RWPE1 (cell line): ENCODE measurements at places on chromosomes 3 and 15.

- DNase-seq = no peak
These were observed 14.9 kb upstream of the AEN start for GRCh38 chr15:88606070-88606794.

GRCh38 chr3:10716964-10717363 lies 99.1 kb upstream of the SLC6A11 start:
- no peak for DNase-seq

DNA sequence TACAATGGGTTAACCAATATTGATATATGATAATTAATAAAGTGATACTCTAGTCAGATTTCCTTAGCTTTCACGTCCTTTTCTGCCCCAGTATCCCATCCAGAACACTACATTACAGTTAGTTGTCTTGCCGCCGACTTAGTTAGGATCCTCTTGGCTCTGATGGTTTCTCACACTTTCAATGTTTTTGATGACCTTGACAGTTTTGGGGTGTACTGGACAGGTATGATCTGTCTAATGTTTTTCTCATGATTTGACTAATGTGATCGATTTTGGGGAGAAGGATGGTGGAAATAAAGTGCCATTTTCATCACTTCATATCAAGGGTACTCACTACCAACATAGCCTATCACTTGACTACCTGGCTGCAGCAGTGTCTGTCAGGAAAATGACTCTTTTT lies 245.0 kb upstream of the TMC3 start:
- DNase-seq = no peak

- DNase-seq = peak; percentile 34
These were observed 830 bp downstream of the SEMA4B start for GRCh38 chr15:90201944-90202375.

DNA sequence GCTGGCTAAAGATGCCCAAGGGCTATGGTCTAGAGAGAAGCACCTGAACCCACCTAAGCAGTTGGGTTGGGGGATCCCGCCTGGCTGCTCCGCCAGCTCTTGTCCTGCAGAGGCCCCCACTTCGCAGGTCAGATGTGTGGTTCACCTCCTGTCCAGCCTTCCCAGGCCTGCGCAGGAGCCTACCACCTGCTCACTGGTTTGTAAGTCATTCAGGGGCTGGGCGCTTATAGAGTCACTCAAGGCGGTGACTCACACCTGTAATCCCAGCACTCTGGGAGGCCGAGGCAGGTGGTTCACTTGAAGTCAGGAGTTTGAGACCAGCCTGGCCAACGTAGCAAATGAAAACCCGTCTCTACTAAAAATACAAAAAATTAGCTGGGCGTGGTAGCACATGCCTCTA lies 3.9 kb upstream of the FURIN start:
- no peak for DNase-seq

GRCh38 chr3:72821161-72821781 lies 27.0 kb downstream of the SHQ1 start:
- DNase-seq = no peak

- no peak for DNase-seq
These were observed 5.9 kb downstream of the CPEB1 start for GRCh38 chr15:82641129-82641798.

- no peak for DNase-seq
These were observed 172.4 kb upstream of the SLC2A2 start for GRCh38 chr3:171198781-171199472.

DNA sequence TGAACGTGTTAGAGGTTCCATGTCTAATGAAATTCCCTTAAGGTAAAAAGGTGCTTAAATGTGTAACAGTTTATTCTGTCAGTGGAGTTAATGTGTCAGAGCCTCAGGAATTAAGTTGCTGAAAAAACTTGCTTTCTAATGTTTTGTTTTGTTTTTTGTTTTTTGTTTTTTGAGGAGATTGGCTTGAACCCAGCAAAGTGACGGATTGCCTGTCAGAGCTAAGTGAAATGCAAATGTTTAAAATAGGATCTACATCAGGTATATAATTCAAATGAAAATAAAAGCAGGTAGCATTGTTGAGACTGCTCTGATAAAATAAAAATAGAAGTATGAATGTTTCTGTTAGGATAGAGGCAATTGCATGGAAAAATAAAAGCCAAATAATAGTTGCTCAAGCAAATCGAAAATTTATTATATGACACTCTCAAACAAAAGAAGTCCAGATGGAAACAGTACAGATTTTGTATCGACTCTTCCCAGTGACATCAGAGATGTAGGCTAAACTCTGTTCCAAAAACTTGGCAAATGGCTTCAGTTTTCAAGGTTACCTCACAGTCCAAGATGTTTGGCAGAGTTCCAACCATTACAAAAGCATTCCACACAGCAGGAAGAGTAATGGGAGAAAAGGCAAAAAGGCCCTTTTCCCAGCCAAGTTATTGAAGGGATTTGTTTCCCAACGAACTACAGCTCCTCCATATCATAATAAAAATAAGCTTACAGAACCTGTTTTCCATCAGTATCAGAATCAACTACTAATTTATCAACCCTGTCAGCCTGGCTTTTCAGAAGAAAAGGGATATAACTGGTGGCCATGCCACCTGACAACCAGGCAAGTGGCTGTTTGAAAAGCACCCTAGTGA lies 291.0 kb downstream of the TBL1XR1 start:
- DNase-seq = no peak

DNA sequence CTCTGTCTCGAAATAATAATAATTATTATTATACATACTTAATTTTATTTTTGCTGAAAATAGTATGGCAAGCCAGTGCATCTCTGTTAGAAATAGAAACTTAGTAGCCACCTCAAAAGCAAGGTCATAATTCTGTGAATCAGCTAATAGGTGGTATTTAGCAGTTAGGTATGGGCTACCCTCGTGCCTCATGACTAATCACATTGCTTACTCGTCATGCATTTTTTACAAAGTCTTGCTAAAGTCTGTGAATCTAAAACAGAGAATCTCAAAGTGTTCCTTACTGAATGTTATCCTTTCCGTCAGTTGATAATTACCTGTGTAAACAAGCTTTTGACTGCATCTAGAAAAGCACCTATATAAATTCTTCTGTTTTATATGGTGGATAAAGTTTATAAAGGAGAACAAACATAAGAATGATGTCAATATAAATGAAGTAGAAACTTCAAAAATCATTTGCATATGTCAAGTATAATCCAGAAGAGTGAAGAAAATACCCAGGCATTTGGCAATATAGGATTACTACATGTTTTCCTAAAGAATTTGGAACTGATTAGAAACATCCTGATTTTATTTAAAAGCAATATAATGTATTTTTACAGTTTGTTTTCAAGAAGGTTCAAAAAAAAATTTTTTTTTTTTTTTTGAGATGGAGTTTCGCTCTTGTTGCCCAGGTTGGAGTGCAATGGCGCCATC lies 6.2 kb downstream of the PPARG start:
- peak; percentile 65 for DNase-seq

- peak; percentile 73 for DNase-seq
These were observed 46.1 kb downstream of the AMOTL2 start for GRCh38 chr3:134328147-134328591.

DNA sequence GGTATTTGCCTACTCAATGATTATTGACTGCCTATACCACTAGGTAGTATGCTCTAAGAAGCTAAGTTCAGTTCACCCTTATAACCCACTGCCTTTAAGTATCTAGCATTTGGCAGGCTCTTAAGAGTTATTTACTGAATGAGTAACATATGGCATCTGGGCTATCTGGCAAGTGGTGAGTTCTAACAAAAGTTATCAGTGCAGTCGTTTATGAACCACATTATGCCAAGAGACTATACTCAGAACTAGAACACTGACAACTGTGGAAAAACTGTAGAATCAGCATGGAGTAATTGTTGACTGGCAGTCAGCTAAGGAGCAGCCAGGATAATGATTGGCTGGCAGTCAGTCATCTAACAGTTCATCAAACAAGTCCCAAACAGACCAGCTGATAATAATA lies 25.8 kb downstream of the RAF1 start:
- no peak for DNase-seq

DNA sequence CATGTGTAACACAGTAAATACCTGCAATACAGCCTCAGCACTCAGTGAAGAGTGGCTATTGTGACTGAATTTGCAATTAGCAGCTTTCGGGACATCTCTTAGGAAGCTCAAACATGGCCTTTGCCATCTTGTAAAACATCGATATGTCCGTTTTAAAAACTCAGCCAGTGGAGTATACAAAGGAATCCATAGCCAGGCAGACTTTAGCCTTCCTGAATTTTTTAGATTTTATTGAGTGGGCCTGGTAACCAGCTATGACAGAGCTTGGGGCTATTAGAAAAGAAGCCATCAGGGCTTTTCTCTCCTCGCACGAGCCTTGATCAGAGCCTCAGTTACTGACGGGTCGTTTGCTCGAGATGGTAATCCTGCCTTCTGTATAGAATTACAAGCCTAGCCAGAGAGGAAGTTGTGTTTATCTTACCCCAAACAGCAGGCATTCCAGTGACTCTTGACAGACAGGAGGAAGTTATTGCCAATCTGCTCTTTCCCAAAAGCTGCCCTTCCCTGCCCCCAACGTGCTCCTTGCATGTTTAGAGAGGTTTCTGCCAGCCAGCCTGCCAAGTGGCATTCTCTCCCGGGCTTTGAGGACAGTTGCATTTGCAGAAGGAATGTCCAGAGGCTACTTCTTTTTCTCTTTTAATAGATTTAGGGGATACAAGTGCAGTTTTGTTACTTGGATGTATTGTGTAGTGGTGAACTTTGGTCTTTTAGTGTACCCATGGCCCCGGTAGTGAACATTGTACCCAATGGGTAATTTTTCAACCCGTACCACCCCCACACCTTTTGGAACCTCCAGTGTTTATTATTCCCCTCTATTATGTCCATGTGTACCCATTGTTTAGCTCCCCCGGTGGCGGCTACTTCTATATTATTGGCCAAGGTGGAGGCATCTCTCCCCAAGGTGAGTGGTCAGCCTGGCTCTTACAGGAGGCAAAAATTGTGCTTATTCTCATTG lies 40.6 kb downstream of the ITPR1 start:
- no peak for DNase-seq

GRCh38 chr3:148714521-148714920 lies 16.8 kb downstream of the AGTR1 start:
- no peak for DNase-seq

DNA sequence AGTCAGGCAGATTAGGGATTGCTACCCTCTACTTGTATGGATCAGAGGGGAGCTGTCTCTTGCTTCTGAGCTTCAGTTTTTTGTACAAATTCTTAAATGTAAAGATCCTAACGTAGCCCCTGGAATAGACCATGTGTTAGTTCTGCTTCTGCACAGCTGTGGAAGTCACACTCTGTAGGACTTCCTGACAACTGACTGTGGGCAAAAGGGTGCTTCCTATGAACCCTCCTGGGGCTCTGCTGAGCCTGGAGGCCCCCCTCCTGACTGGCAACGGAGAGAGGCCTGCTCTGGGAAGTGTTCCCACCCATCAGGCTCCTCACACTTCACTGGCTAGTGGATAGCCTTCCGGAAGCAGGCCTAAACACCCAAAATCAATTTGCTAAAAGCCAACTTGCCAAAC lies 131.0 kb downstream of the RPLP1 start:
- DNase-seq = no peak

- DNase-seq = peak; percentile 76
These were observed 65.0 kb downstream of the CEMIP start for GRCh38 chr15:80844011-80844732.

DNA sequence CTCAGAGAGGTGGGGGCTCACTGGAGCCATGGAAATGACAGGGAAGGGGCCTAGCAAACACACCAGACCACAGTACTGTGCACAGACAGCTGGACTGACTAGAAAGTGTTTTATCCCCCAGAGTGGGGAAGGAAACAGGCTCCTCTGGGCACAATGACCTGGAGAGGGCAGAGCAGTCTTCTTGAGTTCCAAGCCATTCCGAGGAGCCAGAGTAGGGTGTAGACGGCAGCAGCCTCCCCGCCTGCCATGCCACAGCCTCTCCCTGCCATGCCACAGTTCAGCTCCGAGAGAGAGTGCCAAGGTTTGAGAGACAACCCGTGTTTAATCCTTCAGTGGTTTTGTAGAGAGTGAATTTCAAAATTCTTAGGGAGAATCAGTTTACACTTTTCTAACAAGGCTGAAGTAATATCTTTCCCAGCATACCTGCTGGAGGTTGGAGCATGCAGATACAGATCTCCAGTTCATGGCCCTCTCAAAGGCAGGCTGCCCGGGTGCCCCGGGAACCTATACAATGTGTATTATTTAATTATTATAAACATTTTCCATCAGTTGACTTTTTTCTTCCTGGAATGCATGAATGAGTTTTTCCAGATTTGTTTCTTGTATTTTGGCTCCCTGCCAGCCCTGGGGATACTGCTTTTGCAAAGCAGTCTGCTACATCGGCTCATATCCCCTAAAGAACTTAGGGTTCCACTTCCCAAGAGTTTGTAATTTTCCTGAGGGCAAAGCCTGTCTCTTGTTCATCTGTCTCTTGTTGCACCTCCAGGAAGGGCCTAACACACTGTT lies 3.2 kb downstream of the PODXL2 start:
- DNase-seq = no peak

DNA sequence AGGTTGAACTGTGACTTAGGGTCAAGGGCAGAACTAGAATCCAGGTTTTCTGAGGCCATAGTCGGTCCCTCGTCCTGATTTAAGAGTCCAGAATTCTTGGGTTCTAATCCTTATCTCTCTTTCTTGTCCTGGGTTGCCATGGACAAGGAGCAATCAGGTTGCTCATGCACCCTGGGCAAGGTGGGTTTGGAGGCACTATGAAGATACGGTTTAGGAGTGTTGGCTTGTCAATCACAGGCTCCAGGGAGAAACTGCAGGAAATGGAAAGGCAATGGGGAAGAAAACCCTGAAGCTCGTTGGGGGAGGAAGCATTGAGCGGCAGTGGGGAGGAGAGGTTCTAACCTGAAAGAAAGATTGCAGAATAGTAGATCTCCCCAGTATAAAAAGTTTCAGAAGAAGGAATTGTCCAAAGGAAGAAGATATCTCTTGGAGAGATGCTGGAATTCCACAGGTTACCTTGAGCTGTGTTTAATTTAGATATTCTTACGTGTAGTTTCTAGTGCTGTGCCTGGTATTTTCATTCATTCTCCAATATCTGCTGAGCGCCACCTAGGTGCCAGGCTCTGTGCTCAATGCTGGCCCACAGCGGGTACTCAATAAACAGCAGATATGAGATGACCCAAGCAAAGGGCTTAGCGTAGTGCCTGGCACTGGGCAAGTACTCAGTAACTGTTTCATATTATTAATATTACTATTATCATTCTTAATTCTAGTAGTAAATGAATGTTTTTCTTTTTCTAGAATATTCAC lies 2.0 kb downstream of the ACAN start:
- no peak for DNase-seq

DNA sequence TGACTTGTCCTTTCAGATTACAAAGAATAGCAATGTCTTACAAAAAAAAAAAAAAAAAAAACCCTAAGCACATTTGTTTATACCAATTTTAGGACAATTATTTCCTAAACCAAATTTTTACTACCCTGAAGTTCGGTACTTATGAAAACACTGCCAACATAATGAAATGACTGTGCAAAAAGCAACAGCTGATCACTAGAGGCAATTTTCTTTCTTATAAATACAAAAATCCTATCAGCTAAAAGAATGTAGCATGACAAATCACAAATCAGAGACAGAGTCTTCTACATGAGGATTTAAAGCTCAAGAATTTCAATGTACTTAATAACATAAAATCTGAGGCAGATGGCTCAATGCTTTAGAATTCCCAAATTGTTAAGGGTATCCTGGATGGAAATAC lies 191.8 kb downstream of the MAGI1 start:
- no peak for DNase-seq
